Neuronal stem cell (in vitro differentiated cells): ENCODE measurements at places on chromosomes 7 and 10.

- no peak for DNase-seq
Measured at GRCh38 chr10:13801156-13801906, 214.6 kb downstream of the PRPF18 start.

DNA sequence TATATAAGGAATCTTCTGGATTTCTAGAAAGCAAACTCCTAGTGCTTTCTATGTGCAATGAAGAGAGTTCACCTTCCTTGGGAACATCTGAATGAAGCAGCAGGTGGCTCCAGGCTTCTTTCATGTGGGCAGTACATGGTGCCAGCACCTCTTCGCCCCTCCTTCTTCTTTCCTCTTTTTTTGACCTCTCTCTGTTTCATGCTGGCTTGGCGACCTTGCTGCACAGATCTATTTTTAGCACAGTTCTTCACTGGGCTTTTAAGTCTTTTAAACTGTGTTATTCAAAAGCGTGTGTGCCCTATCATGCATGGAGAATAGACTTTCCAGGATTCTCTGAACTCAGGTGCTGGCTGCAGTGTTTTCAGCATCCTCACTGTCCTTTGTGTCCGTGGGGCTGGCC lies 400.3 kb upstream of the PRKCQ start:
- DNase-seq: no peak

DNA sequence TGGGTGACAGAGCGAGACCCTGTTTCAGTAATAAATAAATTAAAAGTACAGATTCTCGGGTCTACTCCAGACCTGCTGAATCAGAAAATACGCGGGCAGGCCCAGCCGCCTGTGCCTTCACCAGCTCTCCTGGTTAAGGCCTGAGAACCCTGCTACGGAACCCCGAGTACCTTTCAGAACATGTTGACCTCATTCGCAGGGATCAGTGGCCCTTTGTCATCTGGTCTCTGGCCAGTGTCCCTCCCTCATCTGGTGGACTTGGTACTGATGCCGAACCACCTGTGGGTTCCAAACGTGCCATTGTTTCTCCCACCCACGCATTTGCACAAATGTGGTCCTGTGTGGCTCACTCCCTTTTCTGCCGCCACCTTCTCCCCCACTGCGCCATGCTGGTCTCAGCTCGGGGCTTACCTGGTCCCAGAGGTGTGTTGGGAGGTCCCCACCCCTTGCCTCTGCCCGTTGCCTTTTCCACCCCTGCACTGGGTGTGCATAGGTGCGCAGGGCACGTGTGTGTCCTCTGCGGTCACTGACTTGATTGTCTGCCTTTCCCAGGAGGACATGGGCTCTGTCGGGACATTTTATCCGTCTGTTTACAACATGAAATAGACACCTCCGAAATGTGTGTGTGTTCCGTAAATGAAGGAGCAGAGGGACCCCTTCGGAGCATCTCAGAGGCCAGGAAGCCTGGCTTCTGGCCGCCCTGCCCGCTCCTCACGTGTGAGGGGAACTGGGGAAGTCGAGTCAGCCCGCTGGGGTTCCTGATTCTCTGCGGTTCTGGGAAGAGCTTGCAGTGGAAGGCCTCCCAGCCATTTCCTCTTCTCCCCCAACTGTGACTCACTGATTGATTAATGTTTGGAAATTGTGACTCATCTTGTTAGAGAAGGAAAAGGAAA lies 135.2 kb downstream of the CUX1 start:
- DNase-seq: no peak

- no peak for DNase-seq
Measured at GRCh38 chr10:127338399-127339110, 142.2 kb upstream of the INSYN2A start.

- DNase-seq: peak; percentile 20
Measured at GRCh38 chr10:95655571-95656290, 780 bp downstream of the ALDH18A1 start.

GRCh38 chr10:104045151-104046089 lies 40.3 kb downstream of the COL17A1 start:
- peak; percentile 66 for DNase-seq

- DNase-seq: no peak
Measured at GRCh38 chr10:121406823-121407545, 191.3 kb downstream of the FGFR2 start.

- DNase-seq: no peak
Measured at GRCh38 chr7:138603549-138604318, 97.4 kb downstream of the SVOPL start.

GRCh38 chr10:3723766-3724165 lies 61.2 kb downstream of the KLF6 start:
- no peak for DNase-seq

DNA sequence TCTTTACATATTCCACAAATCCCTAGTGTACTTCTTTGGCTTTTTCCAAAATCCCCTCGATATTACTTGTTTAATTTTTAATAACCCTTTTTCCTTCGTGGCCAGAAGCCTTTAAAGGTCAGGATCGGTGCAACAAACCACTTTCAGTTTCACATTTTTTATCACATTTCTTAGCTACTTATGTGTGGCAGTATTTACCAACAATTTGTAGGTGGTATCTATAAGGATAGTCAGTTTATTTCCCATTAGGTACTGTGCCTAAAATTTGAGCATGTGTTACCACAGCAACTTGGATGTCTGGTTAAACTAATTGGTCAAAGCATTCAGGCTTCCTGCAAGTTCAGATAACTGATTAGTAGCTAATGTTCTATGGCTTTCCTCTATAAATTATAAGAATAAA lies 104.9 kb downstream of the CDK14 start:
- DNase-seq: no peak

DNA sequence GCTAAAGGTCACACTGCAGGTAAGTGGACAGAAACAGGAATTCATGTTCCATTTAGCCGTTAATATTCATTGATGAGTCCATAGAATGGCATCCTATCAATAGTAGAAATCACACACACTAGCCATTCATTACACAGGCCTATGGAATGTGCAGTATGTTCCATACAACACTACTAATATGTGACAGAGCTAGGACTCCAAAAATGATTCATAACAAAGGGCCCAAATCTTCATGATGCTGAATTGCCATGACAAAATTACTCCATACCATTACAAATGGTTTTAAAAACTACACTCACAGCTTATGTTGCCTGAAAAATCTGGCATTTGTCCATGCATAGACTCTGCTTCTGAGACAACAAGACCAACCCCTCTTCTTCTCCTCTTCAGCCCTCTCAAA lies 549.1 kb downstream of the XPNPEP1 start:
- no peak for DNase-seq

- DNase-seq: no peak
Measured at GRCh38 chr10:33697016-33697415, 362.5 kb upstream of the NRP1 start.

- no peak for DNase-seq
Measured at GRCh38 chr7:43486634-43487033, 96.3 kb upstream of the STK17A start.

GRCh38 chr10:26574783-26575182 lies 122.7 kb upstream of the PDSS1 start:
- DNase-seq: no peak

GRCh38 chr10:13066527-13066926 lies 33.4 kb upstream of the OPTN start:
- DNase-seq: no peak

DNA sequence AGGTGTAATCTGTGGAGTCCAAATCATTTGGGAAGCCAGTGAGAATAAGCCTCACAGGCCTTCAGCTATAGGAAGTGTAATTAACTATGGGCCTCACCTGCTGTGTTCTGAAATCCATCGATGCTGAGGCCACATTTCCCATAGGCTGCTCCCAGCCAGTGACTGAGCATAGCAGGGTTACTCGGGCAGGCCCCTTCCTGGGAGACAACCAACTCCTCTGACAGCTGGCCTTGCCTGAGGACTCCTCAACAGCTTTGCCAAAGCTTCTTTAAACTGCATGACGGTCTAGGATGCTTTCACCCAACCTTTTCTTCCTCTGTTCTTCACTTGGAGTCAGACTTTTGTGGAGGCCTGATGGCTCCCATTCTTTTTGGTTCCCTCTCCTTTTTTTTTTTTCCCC lies 63.8 kb upstream of the SMNDC1 start:
- no peak for DNase-seq

GRCh38 chr10:22230158-22230833 lies 12.5 kb upstream of the EBLN1 start:
- DNase-seq: peak; percentile 44

DNA sequence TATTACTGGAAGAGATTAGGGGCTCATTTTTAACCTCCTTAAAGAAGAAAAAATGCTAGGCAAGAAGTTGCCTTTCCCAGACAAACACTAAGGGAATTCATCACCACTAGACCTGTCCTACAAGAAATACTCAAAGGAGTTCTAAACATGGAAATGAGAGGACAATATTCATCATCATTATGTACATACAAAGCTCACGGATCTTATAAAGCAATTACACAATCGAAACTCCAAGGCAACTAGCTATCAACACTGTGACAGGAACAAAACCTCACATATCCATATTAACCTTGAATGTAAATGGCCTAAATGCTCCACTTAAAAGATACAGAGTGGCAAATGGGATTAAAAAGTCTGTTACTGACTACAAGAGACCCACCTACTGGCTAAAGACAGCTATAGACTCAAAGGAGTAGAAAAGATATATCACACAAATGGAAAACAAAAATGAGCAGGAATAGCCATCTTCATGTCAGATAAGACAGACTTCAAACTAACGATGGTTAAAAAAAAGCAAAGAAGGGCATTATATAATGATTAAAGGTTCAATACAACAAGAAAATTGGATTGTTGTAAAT lies 246.6 kb downstream of the ADRA2A start:
- no peak for DNase-seq

DNA sequence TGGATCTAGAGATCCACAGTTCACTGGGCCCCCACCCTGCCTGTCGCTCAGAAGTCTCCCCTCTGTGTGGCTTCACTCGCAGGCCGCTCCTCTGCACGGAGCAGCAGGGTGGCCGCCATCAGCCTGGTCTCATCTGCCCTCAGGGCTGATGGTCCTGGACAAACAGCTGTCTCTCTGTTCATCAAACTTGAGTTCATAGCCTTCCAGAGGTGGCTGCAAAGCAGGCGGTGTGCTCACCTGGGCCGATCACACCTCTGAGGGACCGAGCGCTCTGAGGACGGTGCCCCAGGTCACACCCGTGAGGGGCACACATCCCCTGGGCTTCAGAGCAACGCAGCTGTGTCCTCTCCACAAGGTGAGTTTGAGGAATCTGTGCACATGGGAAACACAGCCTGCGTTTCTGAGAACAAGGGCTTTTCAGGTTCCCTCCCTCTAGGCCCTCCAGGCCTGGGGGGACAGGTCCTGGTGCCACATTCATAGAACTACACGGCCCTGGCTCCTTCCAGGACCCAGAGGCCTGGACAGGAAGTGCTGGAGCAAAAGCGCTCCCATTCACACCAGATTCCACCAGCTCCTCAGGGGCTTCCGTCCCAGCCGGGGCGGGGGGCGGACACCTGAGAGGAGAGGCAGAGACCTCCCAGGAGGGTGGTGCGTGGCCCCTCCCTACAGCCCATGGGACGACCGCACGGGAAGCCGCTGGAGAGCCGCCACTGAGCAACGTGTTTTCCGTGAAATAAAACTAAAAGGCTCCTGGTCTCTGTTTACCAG lies 31.2 kb upstream of the FAM20C start:
- DNase-seq: no peak

DNA sequence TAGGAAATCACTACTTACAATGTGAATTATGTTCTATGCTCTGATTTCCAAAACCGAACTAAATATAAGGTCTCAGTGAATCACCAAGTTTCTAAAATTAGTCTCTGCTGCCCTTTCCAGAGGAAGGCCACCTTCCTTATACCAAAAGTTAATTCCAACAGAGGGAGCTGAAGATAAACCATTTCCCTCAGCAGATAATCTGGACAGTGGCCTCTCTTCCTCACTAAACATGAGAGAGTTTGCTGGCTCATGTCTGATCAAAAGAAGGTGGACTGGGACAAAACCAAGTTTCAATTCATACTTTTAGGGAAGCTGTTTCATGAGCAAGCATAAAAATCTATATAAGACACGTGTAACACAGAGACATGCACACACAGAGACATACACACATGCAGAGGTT lies 6.4 kb downstream of the FEZF1 start:
- no peak for DNase-seq

DNA sequence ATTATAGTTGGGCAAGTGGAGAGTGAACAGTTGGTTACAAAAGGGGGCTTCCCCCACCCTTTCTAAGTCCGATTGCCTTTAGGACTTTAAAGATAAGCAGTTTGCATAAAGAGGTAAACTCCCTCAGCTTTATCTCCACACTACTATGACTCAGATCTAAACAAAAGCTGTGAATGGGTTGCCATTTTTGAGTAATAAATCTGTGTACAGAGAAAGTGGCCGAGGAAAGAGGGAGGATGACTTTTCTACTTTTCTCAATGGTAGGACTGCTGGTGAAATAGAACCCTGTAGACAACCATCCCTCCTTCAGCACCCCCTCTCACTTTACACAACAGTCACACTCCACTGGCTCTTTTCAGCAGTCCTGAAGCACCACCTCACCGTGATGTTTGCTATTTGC lies 71.2 kb downstream of the DNMBP start:
- DNase-seq: no peak
